H1 (cell line): ENCODE measurements at places on chromosomes 6 and 20. TPM values are rescaled to one million over a fixed set of nuclear protein-coding genes. Genes with fewer than 3 reads are reported as not detected.

DNA sequence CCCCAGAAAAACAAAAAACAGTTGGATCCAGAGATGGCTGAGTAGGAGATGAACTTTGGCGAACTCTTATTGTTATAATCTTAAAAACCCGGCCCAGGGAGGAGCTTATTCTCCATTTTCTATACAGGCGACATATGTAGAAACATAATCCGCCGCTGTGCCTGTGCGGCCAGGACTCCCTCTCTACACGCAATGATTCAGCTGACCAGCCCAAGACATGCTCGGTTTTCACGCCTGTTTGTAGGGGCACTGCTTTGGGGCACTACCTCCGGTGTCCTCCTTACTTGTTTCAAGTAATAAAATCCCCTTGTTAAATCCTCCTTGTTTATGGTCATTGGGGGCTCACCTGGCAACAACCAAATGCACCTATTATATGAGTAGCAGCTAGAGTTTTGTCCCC, 89.9 kb downstream of the SEL1L2 start:
- no peak for DNase-seq

Gene MATN4
- 4.0 and 4.4 TPM in 2 replicates for total RNA-seq

DNA sequence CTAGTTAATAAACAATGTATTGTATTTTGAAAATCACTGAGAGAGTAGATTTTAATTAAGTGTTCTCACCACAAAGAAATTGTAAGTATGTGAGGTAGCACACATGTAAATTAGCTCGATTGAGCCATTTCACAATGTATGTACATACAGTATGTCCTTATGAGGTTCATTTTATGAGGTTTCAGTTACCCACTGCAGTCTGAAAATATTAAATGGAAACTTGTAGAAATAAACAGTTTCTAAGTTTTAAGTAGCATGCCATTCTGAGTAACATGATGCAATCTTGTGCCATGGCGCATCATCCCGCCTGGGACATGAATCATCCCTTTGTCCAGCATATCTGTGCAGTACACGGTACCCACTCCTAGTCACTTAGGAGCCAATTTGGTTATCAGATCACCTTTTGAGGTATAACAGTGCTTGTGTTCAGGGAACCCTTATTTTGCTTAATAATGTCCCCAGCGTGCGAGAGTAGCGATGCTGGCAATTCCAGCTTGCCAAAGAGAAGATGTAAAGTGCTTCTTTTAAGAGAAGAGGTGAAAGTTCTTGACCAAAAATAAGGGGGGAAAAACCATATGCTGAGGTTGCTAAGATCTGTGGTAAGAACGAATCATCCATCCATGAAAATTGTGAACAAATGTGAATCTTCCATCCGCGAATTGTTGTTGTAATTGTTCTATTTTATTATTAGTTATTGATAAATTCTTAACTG, 64.7 kb downstream of the KCNS1 start:
- DNase-seq: no peak

DNA sequence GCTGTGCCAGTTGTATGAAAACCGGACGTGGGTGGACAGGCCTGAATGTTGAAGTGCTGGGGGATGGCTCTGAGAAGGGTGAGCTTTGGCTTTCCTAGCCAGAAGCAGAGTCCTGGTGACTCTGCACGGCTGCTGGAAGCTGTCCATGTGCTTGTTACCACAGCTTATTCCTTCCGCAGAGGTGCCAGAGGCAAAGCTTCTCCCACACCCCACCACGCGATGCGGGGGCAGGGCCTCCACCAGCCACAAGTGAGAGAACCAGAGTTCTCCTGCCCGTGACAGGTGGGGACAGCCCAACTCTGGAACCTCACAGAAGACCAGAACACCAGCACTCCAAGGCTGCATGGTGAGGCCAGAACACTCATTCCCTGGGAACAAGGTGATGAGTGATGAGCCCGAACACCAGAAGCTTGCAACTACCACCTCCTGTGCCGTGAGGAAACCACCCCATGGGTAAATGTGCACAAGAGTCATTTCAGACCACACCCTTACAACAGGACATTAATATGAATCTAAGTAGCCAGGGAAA, 36.7 kb downstream of the JAG1 start:
- DNase-seq: no peak

GRCh38 chr6:37688078-37688850, 9.4 kb downstream of the MDGA1 start:
- DNase-seq: no peak

DNA sequence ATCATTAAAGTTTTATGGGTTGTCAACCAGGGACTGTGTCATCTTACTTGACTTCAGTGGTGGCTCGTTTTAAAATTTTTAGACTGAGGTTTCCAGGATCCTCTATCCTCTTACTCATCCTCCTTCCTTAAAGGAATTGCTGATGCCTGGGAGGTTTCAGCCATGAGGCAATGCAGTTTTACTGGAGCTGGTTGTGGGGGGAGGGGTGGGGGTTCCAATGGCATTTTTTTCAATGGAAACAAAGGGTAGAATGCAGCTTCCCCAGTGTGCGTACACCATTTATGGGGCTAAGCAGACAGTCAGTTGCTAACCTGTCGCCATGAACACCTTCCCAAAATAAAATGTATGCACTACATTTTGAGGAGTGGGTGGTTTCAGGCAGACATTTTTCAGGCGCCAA, 88.0 kb downstream of the METTL24 start:
- peak; percentile 72 for DNase-seq

DNA sequence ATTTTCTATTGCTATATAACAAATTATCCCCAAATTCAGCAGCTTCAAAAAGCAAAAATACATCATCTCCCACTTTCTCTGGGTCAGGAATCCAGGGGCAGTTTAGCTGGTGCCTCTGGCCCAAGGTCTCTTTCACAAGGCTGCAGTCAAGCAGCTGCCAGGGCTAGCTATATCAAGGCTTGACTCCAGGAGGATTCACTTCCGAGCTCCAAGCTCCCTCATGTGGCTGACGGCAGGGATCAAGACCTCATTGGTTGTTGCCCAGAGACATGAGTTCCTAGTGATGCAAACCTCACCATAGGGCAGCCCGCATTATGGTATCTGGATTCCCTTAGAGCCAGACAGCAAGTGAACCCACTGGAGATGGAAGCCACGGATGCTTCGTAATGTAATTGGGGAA, 1.3 kb upstream of the VNN1 start:
- peak; percentile 54 for DNase-seq

GRCh38 chr20:24364482-24364881, 104.9 kb upstream of the SYNDIG1 start:
- no peak for DNase-seq

DNA sequence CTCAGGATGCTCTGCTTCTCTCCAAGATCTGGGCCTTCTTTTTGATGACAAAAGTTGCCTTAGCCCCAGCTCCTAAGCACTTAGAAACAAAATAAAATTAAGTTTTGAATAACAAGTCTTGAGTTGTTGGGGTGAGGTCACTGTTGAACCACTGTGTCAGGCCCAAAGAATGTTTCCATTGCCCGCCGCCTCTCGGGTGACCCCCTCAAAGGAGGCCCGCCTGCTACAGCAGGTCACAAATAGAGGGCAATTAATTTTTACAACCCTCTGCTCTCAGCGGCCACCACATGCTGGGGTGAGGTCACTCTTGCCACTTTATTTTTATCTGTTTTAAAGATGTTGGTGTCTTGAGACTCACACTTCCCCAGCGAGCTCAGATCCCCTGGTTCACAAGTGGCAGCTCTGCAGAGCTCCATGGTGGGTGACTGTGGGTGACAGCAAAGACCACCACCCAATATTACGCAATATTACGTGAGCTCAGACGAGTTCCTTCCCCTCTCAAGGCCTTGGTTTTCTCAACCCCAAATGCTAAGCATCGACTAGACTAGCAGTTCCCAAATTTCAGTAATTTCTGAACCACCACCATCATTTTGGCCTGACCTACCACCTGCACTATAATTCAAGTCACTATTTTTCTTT, 247.7 kb upstream of the PMEPA1 start:
- no peak for DNase-seq

Gene CITED2
- 89.1 and 97.1 TPM in 2 replicates for total RNA-seq

- DNase-seq: no peak
Measured at GRCh38 chr20:18727032-18727508, 86.5 kb upstream of the SCP2D1 start.

DNA sequence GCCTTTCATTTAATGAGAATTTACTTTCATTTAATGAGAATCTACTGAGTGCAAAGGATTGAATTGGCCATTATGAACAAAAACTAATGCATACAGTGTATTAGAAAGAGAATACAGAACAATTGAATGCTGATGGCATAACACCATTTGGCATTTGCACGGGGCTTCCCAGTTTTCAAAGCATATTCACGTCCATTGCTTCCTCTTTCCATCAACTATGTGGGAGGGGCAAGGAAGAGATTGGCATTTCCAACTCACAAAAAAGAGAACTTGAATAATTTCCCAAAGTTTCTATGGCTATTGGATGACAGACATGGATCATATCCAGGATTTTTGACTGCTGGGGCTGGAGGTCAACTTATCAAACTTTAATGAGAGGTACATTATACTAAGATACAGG, 23.2 kb upstream of the ARG1 start:
- DNase-seq: no peak
